ENCODE measurements at places on chromosomes 7 and 10. TPM values are rescaled to one million over a fixed set of nuclear protein-coding genes. Genes with fewer than 3 reads are reported as not detected.

The SLIT1 gene
- total RNA-seq, result 0.16 TPM

The GIMAP7 gene
- 2.7 TPM for total RNA-seq

The MAP3K8 gene
- 22.1 TPM for total RNA-seq

The NPC1L1 gene
- total RNA-seq, result not detected

The OR2A1 gene
- not detected for total RNA-seq

The NXPH1 gene
- total RNA-seq, result not detected

The HPSE2 gene
- total RNA-seq, result 0.20 TPM

The LDB3 gene
- total RNA-seq, result 0.56 TPM

The CLEC2L gene
- total RNA-seq, result not detected

The GCK gene
- total RNA-seq, result not detected

The PILRA gene
- 2.7 TPM for total RNA-seq

The NPTX2 gene
- total RNA-seq, result 1.4 TPM

The NUTM2D gene
- total RNA-seq, result 1.8 TPM

The EBLN1 gene
- total RNA-seq, result not detected

The CYCS gene
- total RNA-seq, result 146 TPM

The COPS6 gene
- 95.0 TPM for total RNA-seq

The ACSL5 gene
- 3.3 TPM for total RNA-seq

The SYT15 gene
- total RNA-seq, result 1.4 TPM

The VAX1 gene
- total RNA-seq, result 0.12 TPM

The FAM180A gene
- 0.68 TPM for total RNA-seq

The CYP2C19 gene
- total RNA-seq, result 1.4 TPM

The CTNNA3 gene
- not detected for total RNA-seq

The CCL24 gene
- total RNA-seq, result 0.56 TPM

The ADO gene
- 10.0 TPM for total RNA-seq

The TRPV6 gene
- total RNA-seq, result 0.68 TPM

The GPRIN2 gene
- 4.5 TPM for total RNA-seq

The CAMK2B gene
- total RNA-seq, result 1.1 TPM

The SPDYE2 gene
- not detected for total RNA-seq

The CALD1 gene
- total RNA-seq, result 46.1 TPM

The NUPR2 gene
- 0.32 TPM for total RNA-seq

The PLAC9 gene
- 5.0 TPM for total RNA-seq

The TMEM254 gene
- 46.8 TPM for total RNA-seq

The CALML3 gene
- 501 TPM for total RNA-seq

The LRMDA gene
- 1.8 TPM for total RNA-seq

The CACUL1 gene
- 28.5 TPM for total RNA-seq

The BAIAP2L1 gene
- 30.6 TPM for total RNA-seq

The CNNM1 gene
- total RNA-seq, result 0.36 TPM

The NANOS1 gene
- 1.3 TPM for total RNA-seq

The SMO gene
- total RNA-seq, result 7.1 TPM

The CRHR2 gene
- not detected for total RNA-seq

The SOSTDC1 gene
- 1.9 TPM for total RNA-seq

The PNLIPRP1 gene
- total RNA-seq, result not detected

The EPHB6 gene
- 18.1 TPM for total RNA-seq

The FAM221A gene
- total RNA-seq, result 4.0 TPM

The GDF10 gene
- not detected for total RNA-seq

The LIPM gene
- total RNA-seq, result not detected

The CTAGE15 gene
- 1.4 TPM for total RNA-seq

The PRSS37 gene
- total RNA-seq, result not detected

The IFIT1B gene
- total RNA-seq, result not detected

The TAS2R4 gene
- 0.56 TPM for total RNA-seq

The ADCYAP1R1 gene
- total RNA-seq, result 0.12 TPM

The NEBL gene
- 30.1 TPM for total RNA-seq

The SPDYE6 gene
- not detected for total RNA-seq

The TRPV5 gene
- total RNA-seq, result not detected
